ENCODE measurements at places on chromosomes 1 and 21. TPM values are rescaled to one million over a fixed set of nuclear protein-coding genes. Genes with fewer than 3 reads are reported as not detected.
A peak's percentile ranks its signal among the peaks of the same experiment; 100 is the strongest.

GRCh38 chr1:109784551-109785252 is 21.0 kb upstream of the EPS8L3 start:
- H3K4me1 ChIP-seq: peaks cover 13% of the 10 kb centered on the region
- H3K27ac ChIP-seq: no peak overlapping the region

DNA sequence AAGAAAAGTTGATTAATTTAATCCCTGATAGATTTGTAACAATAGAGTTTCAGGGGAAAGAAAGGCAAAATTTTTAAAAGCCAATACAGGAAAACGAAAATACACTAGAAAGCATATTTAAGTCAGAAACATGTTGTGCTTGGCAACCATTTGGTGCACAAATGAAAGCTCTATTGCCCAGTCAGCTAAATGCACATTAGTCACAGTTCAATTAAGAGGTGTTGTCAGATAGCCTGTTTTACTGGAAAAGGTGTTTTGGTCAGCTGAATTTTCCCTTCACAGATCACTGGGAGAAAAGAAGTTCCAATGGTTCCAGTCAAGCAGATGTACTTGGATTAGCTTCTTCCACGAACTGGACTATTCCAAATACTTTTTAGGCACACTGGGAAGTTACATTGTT is 25.4 kb downstream of the RGS4 start:
- no peak overlapping the region for H3K27ac ChIP-seq
- no peaks in the 10 kb centered on the region for H3K4me1 ChIP-seq
- H3K36me3 ChIP-seq: no peaks in the 10 kb centered on the region
- H3K4me3 ChIP-seq: no peak overlapping the region
- H3K27me3 ChIP-seq: peaks cover 2% of the 10 kb centered on the region
- no peak for DNase-seq

GRCh38 chr1:6035719-6036118 is 10.0 kb upstream of the KCNAB2 start:
- H3K27ac ChIP-seq: peak overlapping the region; percentile 7
- no peaks in the 10 kb centered on the region for H3K27me3 ChIP-seq
- peaks cover 55% of the 10 kb centered on the region for H3K36me3 ChIP-seq
- H3K4me1 ChIP-seq: peaks cover 68% of the 10 kb centered on the region

- DNase-seq: no peak
- H3K27me3 ChIP-seq: peaks cover 2% of the 10 kb centered on the region
- no peaks in the 10 kb centered on the region for H3K36me3 ChIP-seq
- H3K4me3 ChIP-seq: no peak overlapping the region
- H3K4me1 ChIP-seq: no peaks in the 10 kb centered on the region
Observed at GRCh38 chr1:17929224-17929623, 174.1 kb downstream of the ACTL8 start.

- no peaks in the 10 kb centered on the region for H3K36me3 ChIP-seq
- DNase-seq: no peak
- no peaks in the 10 kb centered on the region for H3K27me3 ChIP-seq
- no peak overlapping the region for H3K27ac ChIP-seq
- no peaks in the 10 kb centered on the region for H3K4me1 ChIP-seq
Observed at GRCh38 chr1:104878203-104878909, 1128.7 kb downstream of the AMY1C start.

The FAM76A gene
- 6.9 TPM for total RNA-seq

The LSM10 gene
- total RNA-seq: 46.2 TPM

The DSTYK gene
- 10.7 TPM for total RNA-seq

Data from activated CD8-positive, alpha-beta T cell treated with anti-CD3 and anti-CD28 coated beads for 36 hours (primary cell).